Caki2 (cell line): ENCODE measurements at places on chromosomes 11 and 22.
A peak's percentile ranks its signal among the peaks of the same experiment; 100 is the strongest.

GRCh38 chr11:109828387-109828786 lies 264.8 kb upstream of the ZC3H12C start:
- DNase-seq: no peak

- DNase-seq: no peak
Measured at GRCh38 chr11:112790286-112790685, 170.9 kb upstream of the NCAM1 start.

- peak; percentile 90 for DNase-seq
Measured at GRCh38 chr22:20495861-20496681, 476 bp upstream of the KLHL22 start.

- no peak for DNase-seq
Measured at GRCh38 chr22:39994041-39994565, 651 bp upstream of the FAM83F start.

GRCh38 chr11:41404109-41404508 lies 55.3 kb downstream of the LRRC4C start:
- no peak for DNase-seq
